ENCODE measurements at places on chromosomes 6 and 20. TPM values are rescaled to one million over a fixed set of nuclear protein-coding genes. Genes with fewer than 3 reads are reported as not detected.

- DNase-seq: no peak
These were observed 98.5 kb downstream of the INSM1 start for GRCh38 chr20:20466341-20466879.

DNA sequence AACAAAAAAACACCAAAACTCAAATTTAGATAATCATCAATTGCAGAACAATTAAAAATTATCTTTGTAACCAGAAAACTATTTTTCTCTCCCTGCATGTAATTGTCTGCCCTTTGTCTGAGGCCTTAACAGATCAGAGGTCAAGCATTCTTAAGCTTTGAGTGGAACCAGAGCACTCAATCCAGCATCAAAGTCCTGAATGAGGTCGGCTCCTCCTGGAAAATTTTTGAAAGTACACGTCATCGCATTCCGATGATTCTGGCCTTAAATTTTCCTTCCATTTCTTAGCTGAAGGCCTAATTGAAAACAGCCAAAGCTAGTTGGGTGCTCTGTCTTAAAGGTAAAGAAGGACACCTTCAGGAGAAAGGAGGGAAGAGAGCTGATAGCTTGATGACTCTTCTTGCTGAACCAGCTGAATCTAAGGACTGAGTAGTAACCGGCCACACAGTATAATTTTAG is 510.2 kb upstream of the SULF2 start:
- DNase-seq: no peak

- no peak for DNase-seq
These were observed 262.0 kb downstream of the CDC5L start for GRCh38 chr6:44649365-44650025.

DNA sequence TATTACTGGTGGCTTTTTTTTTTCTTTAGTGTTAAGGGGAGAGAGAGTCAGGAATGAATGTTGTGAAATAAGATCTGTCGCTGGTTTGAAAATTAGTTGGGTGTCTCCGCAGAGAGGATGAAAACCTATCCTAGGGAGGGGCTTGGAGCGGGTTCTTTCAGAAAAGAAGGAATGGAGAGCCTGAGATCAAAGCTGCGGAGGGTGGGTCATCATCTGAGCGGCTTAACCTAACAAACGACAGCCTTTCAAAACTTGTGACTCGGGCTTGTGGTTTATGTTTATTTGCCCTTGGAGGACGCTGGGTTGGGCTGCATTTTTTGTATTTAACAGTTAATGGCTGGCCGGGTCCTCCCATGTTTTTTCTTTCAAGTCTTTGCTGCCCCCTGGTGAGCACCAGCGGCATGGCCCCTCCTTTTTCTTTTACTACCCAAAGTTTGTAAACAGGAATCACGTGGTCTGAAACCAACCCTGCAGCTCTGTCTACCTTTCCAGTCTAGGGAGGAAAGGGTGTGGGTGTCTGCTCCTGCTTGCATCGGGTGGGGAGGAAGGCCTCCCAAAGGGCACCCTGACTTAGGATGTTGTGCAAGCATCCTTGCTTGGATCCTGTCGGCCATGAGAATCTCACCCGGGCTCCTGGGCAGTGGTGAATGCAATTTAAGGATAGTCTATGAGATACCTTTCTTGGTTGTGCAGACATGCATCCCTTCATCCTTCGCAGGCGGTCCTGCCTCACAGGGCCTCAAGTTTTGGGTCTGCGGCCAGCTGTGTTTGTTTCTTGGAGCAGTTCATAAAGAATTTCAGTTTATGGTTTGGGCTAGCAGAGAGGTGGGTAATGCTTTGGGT is 2.2 kb downstream of the PIM1 start:
- DNase-seq: peak; percentile 89

- DNase-seq: no peak
These were observed 300.1 kb upstream of the KCNQ5 start for GRCh38 chr6:72321788-72322187.

DNA sequence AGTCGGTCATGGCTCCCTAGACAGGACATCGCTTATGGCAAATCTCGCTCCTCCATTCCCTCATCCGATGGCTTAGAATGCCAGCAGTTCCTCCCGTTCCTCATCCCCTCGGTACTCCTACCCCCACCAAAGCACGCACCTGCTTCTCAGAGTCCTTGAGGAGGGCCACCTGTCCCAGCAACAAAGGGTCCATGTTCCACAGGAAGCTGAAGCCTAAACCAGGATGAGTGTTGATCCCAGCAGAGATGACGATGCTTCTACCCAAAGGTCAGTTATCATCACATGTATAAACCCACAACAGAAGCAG is 111.2 kb downstream of the THBS2 start:
- no peak for DNase-seq

DNA sequence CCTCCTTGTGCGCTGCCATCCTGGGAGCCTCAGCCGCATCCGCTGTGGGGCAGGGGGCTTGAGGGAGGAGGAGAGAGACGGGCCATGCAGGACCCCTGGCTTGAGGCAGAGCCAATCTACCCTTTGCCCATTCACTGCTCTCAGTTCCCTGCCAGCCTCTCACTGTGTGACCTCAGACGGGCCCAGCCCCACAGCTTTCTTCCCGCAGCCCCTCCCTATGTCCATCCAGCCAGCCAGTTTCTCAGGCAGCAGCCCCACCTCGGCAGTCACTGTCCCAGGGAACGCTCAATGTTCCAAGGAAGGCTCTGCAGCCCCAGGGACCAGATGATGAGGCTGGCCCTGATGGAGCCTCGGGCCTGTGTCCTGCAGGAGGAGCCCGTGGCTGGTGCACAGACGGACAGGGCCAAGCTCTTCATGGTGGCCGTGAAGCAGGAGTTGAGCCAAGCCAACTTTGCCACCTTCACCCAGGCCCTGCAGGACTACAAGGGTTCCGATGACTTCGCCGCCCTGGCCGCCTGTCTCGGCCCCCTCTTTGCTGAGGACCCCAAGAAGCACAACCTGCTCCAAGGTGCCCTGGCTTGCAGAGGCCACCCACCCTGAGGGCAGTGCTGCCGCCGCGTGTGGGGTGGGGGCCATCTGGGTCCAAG is 3.9 kb upstream of the TNFRSF6B start:
- DNase-seq: peak; percentile 63

DNA sequence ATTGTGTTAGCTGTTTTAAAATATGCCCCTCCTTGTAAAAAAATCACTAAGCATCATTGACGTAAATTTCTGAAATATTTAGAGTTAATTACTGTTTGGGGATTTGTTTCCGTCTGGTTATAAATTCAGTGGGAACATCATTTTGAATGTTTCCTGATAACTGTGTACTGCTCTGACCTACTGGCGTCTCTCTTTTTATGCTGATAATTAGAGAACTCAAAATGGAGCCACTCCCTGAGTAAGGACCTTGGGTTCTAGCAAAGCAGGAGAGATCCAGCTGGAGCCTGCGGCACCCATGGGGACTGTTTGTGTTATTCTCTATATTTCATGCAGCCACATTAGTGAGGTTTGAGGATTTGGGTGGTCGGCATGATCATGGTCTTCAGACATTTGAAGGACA is 124.9 kb downstream of the SOBP start:
- no peak for DNase-seq

GRCh38 chr6:8947900-8948299 is 512.6 kb upstream of the SLC35B3 start:
- DNase-seq: no peak

DNA sequence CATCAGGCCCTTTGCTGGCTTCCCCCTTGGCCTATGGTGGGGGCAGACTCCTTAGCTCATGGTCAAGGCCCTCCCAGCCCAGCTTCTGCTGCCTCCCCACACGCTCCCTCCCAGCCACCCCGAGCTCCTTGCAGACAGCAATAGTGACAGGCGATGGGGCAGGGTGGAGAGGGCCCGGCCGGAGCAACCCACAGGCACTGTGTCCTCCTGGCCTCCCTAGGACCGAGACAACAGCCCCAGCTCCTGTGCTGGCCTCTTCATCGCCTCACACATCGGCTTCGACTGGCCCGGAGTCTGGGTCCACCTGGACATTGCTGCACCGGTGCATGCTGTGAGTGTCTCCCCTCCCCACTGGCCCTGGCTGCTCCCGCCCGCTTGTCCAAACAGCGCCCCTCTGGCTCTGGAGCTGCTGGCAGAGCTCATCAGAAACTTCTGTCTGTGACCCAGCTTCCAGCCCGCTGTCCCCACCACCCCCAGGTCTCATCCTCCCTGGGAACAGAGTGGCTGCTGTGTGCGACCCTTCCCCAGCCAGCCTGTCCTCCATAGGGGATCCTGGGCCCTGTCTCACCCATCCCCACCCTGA is 21.8 kb downstream of the NPEPL1 start:
- peak; percentile 56 for DNase-seq

DNA sequence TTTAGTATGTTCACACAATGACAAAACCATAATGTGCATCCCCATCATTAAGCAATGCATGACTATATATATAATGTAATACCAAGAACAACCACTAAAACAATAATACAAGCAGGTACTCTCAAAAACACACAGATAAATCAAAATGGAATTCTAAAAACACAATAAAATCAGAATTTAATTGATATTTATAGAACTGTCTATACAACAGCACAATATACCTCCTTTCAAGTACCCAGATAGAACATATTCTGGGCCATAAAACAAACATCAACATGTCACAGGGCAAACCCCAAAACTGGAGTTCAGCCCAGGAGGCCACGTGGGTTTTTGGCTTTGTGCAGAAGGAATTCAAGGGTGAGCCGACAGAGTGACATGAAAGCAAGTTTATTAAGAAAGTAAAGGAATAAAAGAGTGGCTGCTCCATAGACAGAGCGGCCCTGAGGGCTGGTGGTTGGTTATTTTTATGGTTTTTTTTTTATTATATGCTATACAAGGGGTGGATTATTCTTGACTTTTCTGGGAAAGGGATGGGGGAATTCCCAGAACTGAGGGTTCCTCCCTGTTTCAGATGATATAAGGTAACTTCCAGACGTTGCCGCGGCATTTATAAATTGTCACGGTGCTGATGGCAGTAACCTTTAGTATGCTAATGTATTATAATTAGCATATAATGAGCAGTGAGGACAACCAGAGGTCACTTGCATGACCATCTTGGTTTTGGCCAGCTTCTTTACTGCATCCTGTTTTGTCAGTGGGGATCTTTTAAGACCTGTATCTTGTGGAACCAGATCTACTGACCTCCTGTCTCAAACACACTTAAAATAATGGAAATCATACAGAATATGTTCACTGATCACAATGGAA is 5.6 kb downstream of the RAB23 start:
- DNase-seq: no peak

The NRSN1 gene
- not detected for total RNA-seq

DNA sequence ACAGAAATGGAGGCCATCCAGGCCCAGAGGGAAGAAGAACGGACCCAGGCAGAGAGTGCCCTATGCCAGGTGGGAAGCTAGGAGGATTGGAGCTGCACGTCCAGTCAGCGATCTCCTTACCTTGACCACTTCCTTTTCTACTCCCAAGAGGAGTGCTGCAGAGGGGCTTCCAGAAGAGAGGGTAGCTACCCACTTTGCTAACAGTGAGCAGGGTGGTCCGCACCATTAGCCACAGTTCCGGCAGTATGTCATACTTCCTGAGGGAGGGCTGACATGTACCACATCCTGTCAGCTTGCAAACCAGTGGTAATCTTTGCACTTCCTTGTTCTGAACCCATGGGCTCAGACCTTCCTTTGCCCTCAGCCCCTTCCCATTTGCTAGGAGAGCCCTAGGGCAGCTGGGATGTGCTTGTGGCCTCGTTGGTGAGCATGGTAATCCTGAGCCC is 35.4 kb downstream of the CEP250 start:
- no peak for DNase-seq

The UNC93A gene
- total RNA-seq: not detected

DNA sequence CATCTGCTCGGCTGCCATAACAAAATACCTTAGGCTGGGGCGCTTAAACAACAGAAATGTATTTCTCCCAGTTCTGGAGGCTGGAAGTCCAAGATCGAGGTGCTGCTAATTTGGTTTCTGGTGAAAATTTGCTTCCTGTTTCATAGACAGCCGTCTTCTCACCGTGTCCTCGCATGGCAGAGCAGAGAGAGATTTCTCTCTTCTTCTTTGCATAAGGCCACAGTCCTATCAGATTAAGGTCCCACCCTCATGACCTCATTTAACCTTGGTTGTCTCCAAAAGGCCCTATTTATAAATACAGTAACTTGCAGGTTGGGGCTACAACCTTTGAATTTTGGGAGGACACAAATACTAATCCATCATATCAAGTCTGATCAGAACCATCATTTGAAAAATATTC is 544.3 kb downstream of the KIF16B start:
- DNase-seq: no peak

DNA sequence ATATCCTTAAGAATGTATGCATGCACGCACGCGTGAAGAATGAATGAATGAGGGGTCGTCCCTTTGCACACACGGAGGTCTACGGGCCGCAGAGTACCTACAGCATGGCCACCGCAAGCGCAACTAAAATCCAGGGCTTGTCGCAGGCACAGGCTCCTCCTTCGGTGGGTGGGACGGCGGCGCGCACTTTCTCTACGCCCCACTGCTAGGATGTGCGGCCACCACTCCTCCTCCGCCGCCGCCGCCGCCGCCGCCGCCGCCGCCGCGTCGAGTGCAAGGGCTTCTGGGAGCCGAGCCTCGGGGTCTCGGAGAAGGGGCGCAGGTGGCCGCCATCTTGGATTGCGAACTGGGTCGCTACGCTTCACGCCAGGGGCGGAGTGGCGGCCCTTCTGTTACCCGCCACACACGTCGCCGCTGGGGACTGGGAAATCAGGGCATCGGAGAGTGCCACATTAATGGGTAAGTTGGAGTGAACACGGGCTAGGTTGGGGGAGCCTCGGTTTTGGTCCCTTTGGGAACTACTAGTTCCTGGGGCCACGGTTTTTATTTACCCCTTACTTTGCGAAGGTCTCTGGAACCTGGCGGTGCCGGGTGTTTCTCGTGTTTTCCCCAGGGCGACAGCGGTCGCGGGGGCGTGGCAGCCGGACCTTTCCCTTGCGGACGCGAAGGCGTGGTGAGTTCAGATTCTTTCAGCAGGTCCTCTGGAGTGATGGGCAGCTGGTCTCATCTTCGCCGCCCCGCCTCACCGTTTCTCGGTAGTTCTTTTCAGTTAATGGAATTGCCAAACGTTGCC is at the start of gene KPNA5:
Gene KPNA5 (plus strand): TSS at position 332 of the 793 bp plus-strand sequence. CDS start 124 bp downstream, at position 456.
- peak; percentile 96 for DNase-seq

The TMEM200A gene
- total RNA-seq: not detected

DNA sequence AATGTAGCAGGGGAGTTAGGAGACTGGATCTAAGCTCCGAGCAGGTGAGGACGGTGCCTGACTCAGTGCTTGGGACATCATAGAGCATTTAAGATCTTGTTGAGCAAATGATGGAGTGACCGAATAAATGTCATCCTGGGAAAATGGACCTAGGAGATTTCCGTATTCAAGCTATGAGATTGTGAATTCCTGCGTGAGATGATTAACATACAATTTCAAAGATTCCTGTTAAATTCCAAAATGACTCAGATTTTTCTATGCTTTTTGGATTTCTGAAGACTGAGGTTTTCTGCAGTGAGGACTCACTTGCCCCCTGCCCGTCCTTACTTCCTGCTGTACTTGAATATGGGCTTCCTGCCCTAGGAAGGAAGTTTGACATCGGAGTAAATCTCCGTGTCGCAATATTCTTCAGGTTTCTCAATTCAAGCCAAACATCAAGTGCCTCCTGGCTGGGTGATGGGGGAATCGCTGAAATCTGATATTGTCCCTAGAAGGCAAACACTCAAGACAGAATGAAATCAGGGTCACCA is 5.2 kb downstream of the SYTL3 start:
- DNase-seq: no peak

GRCh38 chr6:128892079-128892478 is 9.1 kb downstream of the LAMA2 start:
- DNase-seq: no peak

All from Right ventricle myocardium inferior (tissue), 1 donor.